ENCODE measurements at places on chromosomes 11 and 22.

DNA sequence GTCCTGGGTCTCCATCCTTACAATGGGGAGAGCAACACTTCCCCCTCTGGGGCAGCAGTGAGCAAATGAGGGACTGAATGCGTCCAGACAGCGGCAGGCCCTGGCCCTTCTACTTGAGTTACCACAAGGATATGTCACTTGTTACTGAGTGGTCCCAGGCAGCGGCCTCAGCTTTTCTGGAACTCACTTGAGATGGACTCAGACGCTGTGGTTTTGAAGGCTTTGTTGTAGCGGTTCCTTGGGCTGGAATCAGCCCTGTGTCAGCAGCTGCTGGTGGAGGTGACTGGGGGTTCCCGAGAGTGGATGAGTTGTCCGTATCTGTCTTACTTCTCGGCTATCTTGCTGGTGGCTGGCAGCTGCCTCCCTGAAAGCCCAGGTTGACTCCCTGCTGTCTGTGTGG is 77.0 kb downstream of the MICAL2 start:
- no peak for DNase-seq

GRCh38 chr11:65478388-65479183 is 20.3 kb upstream of the MALAT1 start:
- DNase-seq = no peak

DNA sequence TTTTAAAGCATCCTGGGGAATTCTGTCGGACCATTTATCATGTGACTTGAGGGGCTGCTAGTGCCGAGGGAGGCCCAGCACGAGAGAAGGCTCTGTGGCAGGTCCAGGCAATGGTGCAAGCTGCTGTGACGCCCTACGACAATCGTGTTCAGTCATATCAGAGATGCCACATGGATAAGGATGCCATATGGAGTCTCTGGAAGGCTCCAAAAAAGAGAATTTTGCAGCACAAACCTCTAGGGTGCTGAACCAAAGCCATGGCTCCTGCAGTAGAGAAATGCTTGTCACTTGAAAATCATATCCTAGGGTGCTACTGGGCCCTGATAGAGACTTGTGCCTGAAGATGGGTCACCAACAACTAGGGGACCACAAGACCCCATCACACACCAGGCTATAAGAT is 6.7 kb upstream of the CD6 start:
- DNase-seq = no peak

GRCh38 chr22:26751217-26751616 is 93.8 kb downstream of the MIAT start:
- no peak for DNase-seq

DNA sequence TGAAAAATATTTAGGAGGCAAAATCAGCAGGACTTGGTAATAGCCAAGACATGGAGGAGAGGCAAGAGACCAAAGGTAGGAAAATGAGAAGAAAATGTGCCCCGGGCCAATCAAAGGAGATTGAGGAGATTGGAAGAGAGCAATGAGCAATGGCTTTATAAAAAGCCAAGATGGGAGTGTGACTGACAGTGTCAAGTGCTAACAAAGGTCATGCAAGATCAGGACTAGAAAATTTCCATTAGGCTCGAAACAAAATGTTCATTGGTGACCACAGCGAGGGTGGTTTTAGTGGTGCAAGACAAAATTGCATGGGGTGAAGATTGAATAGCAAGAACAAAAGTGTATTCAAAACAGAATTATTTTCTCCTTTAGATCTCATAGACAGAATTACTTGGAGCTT is 45.2 kb upstream of the TBCEL start:
- DNase-seq = no peak

DNA sequence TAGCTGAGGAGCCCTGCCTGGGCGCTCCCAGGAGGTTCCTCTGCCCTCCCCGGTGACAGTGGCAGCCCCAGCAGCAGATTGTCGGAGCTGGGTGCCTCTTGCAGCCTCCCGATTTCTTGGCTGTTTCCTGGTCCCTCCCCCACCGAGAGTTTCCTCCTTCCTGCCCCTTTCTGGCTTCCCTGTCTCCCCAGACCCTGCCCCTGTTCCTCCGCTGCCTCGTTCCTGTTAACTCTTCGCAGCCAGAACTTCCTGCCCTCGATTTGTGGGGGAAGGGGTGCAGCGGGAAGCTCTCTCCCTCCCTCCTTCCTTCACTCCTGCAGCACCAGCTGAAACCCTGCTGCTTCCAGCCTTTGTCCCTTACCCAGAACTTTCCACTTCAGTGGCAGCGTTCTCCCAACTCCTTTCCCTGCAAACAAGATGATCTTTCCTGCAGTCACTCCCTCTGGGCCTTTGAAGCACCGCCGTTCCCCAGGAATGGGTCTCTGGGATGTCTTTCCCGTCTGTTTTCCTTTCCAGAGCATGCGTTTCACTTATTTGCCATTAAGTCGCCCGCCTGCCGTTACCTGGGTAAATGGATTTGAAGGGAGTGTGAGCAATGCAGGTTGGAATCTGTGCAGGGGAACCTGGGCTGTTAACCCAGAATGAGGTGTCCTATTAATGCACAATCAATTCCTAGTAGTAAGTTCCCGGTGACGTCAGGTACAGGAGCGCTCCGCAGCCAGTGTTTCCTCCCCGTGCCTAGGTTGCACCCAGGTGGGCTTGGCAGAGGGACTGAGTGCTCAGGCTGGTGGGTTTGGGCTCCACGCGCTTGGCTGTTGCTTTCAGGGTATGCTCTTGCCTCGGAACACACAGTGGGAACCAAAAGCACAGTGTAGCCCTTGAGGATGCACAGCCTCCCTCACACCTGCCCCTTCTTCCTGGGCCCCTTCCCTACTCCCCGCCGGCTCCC is 4.3 kb downstream of the GRK2 start:
- DNase-seq = no peak

GRCh38 chr11:72684236-72684912 is 10.2 kb upstream of the PDE2A start:
- no peak for DNase-seq

DNA sequence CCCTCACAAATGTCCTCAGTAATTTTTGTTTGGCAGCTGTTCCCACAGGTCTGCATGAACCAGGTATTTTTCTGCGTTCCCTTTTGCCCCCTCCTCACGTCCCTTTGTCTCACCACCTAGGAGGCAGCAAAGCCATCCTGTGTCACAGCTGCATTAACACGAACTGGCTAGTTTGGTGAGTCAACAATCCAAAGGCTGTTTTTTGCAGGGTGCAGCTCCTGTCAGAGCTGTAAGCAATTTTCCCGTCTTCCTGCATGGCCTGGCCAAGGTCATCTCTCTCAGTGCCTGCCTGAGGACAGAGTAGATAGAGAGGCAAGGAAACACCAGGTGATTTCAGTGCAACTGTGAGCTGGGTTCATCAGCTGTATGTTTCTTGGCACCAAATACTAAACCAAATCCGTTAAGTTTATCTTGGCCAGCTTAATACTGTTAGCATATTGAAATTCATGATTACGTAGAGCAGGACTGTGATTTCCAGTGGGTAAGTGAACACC is 20.6 kb upstream of the VSIG10L2 start:
- no peak for DNase-seq

GRCh38 chr22:44039566-44040171 is 15.6 kb downstream of the PARVB start:
- no peak for DNase-seq

GRCh38 chr11:93274851-93275250 is 55.7 kb upstream of the DEUP1 start:
- DNase-seq = no peak

- no peak for DNase-seq
Observed at GRCh38 chr11:2736577-2737225, 36.9 kb upstream of the KCNQ1OT1 start.

DNA sequence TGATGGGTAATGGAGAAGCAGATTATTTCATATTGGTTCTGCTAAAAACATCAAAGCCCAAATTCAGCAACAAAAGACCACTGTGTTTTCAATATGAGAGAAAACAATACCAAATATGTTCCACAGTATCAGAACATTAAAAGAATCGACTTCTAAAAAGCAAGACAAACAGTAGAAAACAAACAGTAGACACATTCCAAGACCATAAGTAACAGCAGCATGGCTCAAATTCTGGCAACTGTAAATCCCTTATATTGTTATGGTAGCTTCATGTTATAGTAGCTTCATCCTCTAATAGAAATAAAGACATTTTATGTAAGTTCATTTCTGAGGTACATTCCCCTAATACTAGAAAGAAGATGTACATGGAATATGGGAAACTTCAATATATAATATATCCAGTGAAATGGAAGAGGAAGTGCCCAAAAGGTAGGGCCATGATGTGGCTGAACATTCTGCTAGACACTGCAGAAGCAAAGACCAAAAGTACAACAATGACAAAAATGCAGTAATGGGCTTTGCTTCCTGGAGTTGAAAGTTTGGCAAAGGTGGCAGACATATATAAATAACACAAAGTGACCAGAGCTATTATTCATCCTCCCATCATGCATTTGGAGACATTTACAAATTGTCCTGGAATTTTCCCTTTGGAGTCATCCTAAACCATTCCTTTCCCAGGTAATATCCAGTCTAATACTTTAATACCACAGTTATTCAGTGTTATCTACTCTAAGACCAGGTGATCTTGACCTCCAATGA is 299.9 kb downstream of the DCDC1 start:
- DNase-seq = no peak

DNA sequence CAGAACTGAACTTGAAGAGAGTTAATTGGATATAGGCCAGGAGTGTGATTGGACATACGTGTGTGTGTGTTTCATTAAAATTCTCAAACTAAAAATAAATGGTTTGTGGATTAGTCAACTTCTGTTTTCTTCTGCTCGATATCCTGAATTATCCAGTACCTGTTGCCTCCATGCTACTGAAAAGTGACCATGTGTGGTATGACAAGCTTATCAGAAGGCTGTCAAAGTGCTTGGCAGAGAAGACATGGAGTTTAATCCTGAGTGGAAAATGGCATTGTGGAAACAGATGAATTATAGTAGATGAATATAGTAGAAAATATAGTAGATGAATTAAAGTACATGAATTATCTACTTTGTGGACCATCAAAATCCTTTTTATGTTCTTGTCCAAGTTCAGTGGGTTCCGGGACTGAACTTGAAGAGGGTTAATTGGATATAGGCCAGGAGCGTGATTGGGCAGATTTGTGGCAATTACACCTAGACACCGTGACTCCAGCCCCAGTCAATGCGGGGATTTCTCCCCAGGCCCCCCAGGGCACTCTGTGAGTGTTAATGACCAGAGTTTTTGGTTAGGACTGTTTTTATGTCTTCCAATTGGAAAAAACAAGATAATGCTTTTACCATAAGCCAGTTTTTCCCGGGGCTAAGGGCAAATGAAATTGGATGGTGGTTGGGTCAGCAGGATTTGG is 30.1 kb downstream of the GRAMD1B start:
- DNase-seq = no peak

DNA sequence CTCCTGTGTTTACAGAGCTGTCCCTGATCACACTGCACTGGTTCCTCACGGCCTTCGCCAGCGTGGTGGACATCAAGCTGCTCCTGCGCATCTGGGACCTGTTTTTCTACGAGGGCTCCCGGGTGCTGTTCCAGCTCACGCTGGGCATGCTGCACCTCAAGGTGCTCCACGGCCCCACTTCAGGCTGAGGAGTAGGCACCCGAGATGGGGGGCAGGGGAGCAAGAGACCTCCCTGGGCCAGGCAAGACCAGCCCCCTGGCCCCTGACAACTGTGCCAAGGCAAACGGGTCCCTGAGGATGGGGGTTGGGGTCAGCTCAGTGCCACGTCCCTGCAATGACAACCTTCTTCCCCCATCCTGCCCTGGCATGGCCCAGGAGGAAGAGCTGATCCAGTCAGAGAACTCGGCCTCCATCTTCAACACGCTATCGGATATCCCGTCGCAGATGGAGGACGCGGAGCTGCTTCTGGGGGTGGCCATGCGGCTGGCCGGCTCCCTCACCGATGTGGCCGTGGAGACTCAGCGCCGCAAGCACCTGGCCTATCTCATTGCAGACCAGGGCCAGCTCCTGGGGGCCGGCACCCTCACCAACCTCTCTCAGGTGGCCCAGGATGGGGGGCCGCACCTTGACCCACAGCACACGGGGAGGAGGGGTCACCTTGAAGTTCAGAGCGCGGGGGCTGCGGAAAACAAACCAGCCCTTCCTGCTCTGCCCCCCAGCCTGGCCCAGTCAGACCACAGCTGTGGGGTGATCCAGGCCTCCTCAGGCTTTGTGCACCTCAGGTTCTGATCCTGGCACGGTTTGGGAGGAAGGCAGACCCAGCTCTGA is 35.9 kb downstream of the SGSM3 start:
- DNase-seq = no peak

GRCh38 chr11:73991471-73992006 is 8.9 kb upstream of the UCP2 start:
- no peak for DNase-seq

GRCh38 chr22:42945736-42946135 is 69.2 kb downstream of the PACSIN2 start:
- no peak for DNase-seq

DNA sequence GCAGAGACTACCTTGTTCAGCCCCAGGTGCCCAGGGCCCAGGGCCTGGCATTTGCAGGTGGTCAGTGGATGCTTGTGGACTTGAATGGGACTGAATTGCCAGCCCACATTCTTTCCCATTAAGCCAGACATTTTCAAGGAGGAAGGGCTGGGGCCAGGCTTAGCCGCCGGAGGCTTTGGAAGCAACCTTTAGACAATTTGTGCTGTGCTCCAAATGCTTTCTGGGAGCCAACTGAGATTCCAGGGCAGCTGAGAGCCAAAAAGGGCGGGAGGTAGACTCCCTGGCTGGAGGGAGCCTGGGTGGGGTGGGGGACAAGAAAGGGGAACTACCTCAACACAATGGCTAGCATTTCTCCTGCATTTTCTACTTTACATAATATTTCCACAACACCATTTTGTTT is 54.8 kb upstream of the TIMP3 start:
- no peak for DNase-seq

- no peak for DNase-seq
Observed at GRCh38 chr11:76391021-76391420, 9.9 kb downstream of the GVQW3 start.

- no peak for DNase-seq
Observed at GRCh38 chr11:103744496-103745153, 291.8 kb upstream of the DDI1 start.

- DNase-seq = no peak
Observed at GRCh38 chr11:111406589-111406988, 27.5 kb upstream of the POU2AF1 start.

- DNase-seq = no peak
Observed at GRCh38 chr11:46615756-46616155, 1.3 kb downstream of the HARBI1 start.

DNA sequence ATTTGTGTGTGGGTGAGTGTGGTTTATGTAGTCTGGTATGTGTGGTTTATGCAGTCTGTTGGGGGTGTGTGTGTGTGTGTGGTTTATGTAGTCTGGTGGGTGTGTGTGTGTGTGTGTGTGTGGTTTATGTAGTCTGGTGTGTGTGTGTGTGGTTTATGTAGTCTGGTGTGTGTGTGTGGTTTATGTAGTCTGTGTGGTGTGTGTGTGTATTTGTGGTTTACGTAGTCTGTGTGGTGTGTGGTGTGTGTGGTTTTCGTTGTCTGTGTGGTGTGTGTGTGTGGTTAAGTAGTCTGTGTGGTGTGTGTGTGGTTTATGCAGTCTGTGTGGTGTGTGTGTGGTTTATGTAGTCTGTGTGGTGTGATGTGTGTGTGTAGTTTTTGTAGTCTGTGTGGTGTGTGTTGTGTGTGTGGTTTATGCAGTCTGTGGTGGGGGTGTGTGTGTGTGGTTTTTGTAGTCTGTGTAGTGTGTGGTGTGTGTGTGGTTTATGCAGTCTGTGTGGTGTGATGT is 26.2 kb upstream of the PARVG start:
- no peak for DNase-seq
